ENCODE measurements at places on chromosomes 1 and 21.

DNA sequence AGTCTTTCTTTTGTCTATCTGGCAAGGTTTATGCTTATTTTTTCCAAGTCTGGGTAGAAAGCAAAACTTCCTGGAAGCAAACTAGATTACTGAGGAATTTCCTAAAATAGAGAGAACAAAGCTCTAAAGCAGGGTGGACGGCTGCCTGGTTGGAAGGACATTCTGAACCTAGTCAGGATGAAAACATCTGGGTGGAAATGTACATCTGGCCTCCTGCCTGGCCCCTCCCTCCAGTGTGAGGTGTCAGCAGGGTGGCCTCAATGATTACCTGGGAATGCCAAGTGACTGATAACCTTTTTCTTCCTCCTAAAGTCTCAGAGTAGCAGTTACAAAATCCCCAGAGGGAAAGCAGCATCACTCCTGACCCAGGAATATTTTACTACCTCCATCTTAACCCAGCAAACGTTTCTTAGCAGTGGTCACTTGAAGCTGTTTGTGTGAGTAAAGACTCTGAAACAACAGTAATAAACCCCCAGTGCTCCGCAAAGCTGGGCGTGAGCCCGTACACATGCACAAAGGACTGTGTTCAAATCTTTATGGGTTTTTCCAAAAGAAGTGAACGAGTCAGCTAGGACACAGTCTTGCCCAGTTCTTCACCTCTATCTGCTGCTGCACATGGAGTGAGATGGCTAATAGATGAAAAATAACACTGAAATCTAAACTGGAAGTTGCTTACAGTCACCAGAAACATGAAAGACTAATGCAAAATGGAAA, 18.9 kb downstream of the ANGPTL7 start:
- no peak for DNase-seq

GRCh38 chr1:33298623-33299277, 22.1 kb downstream of the A3GALT2 start:
- DNase-seq: peak; percentile 57

- DNase-seq: no peak
Observed at GRCh38 chr1:31865728-31866449, 50.1 kb upstream of the SPOCD1 start.

DNA sequence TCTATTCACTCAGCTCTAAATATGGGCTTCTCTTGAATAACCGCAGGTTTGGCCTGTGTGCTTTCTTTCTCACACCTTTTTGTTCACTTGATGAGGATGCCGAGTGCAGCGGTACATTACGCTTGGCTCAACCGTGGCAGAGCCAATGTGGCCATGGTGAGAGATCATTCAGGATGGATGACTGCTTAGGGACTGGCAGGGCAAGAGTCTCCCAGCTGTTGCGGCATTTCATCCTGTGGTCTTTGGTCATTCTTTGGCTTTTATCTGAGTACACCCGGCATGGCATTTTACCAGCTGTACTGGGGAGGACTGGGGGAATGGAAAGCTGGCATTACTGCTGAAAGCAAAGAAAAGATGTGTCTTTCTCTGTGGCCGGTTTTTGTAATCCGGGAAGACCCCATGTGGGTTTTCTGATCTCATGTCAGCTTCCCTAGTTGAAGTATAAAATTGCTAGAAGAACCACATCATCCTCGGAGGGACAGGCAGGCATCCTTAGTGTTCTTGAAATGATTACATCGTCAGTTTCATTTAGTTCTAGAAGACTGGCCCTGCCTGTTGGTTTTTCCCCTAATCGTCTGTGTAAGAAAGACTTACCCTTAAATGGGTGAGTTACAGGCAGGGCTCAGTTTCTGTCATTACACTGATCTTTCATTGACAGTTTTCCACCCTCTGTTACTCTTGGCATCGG, 15.1 kb downstream of the PCP4 start:
- DNase-seq: no peak

DNA sequence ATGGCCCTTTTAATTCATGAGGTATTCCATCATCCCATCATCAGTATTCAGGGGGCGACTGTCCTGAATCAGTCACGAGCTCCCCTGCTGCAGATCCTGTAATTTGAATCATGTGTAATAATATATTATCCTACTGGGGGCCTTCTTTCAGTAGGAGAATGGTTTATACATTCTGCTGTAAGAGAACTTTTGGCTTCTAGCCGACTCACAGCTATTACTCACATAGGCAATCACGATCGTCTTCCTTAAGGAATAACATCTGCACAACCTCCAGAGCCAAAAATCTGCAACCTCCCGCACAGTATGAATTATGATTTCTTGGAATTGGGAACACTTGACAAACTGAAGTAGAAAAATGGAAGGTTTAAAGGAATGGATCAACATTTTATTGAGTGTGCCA, 343.0 kb downstream of the USP25 start:
- peak; percentile 80 for DNase-seq

GRCh38 chr1:199272628-199273086, 633.8 kb downstream of the PTPRC start:
- peak; percentile 79 for DNase-seq

DNA sequence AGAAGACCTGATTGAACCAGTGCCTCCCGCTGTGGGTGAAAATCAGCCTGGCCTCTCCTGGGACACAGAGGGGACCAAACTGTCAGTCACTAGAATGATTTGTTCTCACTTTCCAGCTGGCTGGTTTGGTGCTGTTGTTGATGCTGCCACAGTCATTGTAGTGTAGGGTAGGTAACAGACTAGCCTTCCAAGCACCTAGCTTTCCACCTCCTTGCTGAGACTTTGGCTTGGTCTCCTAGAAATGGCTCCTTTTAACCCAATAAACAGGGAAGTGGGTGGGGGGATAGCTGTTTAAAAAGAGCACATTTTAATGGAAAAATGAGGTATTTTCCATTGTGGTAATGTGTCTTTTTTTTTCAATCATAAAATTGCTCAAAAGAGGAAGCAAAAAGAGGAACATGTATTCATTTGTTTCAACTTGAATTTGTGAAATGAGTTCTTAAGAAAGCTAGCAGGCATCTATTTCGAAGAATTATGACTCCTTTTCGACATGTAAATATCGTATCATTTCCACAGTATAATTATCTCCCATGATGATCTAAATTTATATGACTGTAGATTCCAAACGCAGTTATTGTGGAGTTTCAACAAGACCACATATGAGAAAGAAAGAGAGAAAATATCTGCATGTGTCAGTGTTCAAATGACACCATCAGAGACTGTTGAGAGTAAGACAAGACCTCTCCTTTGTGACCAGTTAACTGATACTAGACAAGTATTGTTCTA, 190.1 kb downstream of the HLX start:
- no peak for DNase-seq

DNA sequence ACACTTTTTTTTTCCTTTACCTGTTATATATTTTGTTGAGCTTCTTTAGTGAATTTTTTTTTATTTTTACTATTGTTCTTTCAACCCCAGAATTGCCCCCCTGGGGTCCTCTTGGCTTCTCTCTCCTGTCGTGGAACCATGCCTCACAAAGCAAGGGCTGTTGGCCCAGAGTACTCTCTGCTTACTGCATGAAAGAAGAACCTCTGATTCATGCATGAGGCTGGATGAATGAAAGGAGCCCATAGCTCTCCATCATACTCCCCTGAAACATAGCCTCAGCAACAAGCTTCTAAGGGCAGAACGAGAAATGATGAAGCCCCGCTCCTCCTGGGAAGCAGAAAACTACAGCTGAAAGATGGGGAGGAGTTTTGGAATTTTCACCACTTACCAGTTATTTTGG, 1441.0 kb downstream of the BRINP3 start:
- DNase-seq: no peak

DNA sequence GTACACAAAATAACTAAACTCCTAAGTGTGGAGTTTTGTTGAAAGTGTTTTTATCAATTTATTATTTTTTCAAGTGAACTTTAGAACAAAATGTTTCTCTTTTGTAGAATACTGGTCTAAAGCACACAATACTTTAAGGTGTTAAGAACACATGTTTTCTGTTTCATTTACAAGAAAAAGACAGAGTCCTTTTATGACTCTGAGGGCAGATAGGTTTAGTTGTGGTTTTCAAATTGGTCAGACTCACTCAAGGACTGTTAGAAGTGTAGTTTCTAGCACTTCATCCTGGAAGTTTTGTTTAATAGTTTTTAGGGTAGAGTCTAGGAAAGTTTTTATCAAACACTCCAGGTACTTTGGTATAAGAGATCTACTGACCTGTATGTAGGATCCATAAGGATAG, 376.5 kb downstream of the LRRIQ3 start:
- DNase-seq: no peak

- no peak for DNase-seq
Observed at GRCh38 chr21:45543371-45543709, 1.1 kb upstream of the SLC19A1 start.

DNA sequence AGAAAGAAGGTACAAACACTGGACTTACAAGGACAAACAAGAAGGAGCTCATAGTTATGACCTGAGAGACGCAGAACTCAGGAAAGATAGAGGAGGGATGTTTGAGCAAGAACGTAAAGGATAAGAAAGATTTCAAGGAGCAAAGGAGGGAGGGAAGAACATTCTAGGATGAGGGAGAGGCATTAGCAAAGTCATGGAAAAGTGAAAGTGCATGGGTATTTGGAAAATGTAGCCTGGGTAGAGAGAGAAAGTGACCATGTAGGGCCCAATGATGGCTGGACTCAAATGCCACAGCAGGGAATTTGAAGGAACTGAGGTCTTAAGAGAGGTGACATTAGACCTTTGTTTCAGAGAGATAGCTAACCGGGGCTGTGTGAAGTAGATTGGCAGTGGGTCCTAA, 76.5 kb downstream of the SYT6 start:
- no peak for DNase-seq

Measured in NCI-H446 (cell line).